Esophagus squamous epithelium (tissue), 5 donors: ENCODE measurements at places on chromosomes 12 and 14.

DNA sequence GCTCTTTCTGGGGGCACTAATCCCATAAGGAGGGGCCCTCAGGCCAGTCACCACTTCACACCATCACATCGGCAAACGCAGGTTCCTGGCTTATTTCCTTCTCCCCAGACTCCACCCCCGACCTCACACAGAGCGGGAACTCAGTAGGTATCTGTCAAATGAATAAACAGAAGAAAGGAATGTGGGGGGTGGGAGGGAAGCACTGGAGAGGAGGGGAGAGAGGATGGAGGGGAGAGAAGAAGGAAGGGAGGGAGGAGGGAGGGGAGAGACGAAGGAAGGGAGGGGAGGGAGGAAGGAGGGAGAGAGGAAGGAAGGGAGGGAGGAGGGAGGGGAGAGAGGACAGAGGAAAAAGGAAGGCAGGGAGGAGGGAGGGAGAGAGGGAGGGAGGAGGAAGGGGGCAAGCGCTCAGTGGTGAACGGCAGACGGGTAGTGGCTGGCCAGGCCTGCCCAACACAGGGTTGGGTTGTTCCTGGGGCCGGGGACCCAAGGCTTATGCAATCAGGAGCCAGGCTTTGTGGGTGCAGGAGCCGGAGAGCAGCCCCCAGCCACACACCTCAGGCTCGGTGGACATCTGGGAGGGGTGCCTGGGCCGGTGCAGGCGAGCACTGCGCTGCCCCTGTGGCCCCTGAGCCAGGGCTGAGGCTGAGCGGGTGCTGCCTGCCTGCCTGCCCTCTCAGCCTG lies 52.6 kb upstream of the FBRSL1 start:
- DNase-seq: no peak

GRCh38 chr12:76864791-76865400 lies 13.9 kb downstream of the CSRP2 start:
- no peak for DNase-seq

DNA sequence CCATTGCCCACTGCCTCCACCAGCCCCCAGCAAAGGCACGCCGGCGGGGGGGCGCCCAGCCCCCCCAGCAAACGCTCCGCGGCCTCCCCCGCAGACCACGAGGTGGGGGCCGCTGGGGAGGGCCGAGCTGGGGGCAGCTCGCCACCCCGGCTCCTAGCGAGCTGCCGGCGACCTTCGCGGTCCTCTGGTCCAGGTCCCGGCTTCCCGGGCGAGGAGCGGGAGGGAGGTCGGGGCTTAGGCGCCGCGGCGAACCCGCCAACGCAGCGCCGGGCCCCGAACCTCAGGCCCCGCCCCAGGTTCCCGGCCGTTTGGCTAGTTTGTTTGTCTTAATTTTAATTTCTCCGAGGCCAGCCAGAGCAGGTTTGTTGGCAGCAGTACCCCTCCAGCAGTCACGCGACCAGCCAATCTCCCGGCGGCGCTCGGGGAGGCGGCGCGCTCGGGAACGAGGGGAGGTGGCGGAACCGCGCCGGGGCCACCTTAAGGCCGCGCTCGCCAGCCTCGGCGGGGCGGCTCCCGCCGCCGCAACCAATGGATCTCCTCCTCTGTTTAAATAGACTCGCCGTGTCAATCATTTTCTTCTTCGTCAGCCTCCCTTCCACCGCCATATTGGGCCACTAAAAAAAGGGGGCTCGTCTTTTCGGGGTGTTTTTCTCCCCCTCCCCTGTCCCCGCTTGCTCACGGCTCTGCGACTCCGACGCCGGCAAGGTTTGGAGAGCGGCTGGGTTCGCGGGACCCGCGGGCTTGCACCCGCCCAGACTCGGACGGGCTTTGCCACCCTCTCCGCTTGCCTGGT lies at the start of gene CDKN1B:
CDKN1B (plus strand) TSS at position 576 of the 793 bp plus-strand sequence. CDS start 472 bp downstream, outside the sequence.
- peak; percentile 59 for DNase-seq

- DNase-seq: no peak
Observed at GRCh38 chr12:108511633-108512540, 3.2 kb upstream of the FICD start.

GRCh38 chr12:91947459-91947858 lies 198.2 kb downstream of the BTG1 start:
- no peak for DNase-seq

DNA sequence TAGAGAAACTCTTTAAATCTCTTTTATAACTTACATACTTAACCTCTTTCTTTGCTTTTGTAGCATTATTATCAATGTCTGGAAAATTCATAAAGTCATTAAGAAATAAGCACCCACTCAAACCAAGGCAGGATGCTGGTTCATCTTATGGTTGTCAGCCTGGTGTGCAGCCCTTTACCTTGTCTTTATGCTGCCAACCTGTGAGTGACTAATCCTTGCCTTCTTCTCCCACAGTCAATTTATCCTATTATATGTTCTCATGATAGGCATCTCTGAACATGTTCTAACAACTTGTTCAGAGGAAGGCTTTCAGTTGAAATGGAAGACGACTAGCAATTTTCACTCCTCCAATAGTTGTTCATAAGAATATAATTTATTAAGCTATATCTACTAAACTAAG lies 186.9 kb upstream of the CAND1 start:
- no peak for DNase-seq

DNA sequence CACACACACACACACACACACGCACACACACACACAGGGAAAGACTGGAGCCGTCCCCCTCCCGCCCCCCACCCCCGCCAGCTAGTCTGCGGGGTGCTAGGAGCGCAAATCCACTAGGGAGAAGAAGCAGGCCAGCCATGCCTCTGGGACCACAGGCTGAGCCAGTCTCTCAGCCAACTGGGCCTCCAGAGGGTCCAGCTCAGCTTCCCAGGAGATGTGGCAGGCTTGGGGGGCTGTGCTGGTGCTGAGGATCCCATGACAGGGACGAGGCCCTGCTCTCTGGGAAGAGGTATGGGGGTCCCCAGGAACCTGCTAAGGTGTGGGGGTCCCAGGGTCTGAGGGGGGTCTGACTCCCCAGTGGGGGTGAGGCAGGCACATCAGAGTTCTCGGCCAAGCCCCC lies 133.5 kb downstream of the NCOR2 start:
- no peak for DNase-seq

- DNase-seq: no peak
Observed at GRCh38 chr12:3655328-3655900, 97.5 kb downstream of the CRACR2A start.

- DNase-seq: no peak
Observed at GRCh38 chr14:38589747-38590350, 334.0 kb upstream of the CLEC14A start.

DNA sequence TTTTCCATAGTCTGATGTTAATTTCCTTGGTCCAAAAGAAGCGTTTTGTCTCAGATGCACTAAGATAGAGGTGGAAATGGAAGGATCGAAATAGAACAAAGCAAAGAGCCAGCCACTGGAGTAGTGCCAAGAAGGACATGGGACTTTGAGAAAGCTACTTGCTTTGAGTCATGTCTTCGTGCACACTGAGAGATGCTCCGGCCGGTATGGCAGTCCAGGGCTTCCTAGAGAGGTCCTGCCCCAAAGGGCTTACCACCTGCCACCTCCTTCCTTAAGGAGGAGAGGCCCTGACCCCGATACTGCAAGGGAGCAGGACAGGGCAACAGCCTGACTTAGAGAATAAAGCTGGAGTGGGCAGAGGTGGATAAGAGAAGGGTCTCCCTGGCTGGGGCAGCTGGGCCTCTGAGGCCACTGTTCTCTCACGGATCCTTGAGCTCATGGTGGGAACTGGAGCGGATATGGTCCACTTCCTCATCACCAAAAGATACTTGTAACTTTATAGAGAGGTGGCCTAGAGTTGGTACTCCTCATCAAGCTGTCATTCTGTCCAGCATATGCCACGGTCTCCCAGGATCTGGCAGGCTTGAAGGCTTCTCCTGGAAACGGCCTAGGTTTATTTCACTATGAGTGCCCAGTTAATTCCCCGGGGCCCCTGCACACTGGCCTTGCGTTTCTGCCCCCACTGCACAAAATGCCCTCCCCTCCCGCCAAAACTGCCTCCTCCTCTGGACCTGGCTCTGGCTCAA lies 57.4 kb downstream of the FOXN3 start:
- DNase-seq: no peak

DNA sequence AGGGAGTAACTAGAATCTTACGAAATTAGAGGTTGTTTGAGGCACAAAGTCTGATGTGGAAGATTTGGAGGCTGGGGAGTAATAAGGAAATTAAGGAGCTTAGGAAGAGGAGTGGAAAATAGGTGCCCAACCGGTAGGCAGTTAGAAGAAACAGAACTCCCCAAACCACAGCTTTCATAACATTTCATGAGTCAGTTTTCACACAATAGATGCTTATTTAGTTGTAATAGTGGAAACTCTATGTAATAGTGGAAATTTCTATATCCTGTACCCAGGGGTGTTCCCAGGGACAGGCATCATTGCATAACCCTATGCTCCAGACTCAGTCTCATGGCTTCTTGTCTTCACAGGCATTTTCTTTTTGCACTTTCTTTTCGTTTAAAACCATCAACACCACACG lies 8.3 kb downstream of the C3AR1 start:
- no peak for DNase-seq

GRCh38 chr12:11542599-11542998 lies 106.9 kb upstream of the ETV6 start:
- no peak for DNase-seq

- no peak for DNase-seq
Observed at GRCh38 chr12:90229407-90230170, 521.0 kb upstream of the ATP2B1 start.

- DNase-seq: no peak
Observed at GRCh38 chr12:71999795-72000194, 61.1 kb downstream of the TPH2 start.

GRCh38 chr14:102728501-102728900 lies 48.7 kb upstream of the TRAF3 start:
- DNase-seq: no peak

GRCh38 chr12:129605666-129606065 lies 298.2 kb downstream of the TMEM132D start:
- DNase-seq: no peak

- DNase-seq: no peak
Observed at GRCh38 chr12:112992541-112993398, 14.5 kb downstream of the OAS2 start.

DNA sequence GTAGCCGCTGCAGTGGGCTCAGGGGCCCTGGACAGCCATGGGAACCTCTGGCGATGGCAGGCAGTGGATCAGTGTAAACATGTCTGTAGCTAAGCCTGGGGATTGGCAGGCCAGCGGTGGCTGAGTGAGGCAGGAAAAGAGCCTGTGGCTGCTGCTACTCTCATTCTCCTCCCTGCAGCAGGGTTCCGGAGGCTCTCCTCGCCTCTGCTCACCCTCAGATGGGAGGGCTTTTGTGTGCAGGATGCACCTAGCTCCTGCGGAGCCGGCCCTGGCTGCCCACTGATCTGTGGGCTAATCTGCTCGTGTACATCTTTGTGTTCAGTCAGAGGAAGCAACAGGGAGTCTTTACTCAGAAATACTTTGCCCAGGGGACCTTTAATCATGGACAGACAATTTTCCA lies 59.5 kb downstream of the GALNT8 start:
- no peak for DNase-seq

DNA sequence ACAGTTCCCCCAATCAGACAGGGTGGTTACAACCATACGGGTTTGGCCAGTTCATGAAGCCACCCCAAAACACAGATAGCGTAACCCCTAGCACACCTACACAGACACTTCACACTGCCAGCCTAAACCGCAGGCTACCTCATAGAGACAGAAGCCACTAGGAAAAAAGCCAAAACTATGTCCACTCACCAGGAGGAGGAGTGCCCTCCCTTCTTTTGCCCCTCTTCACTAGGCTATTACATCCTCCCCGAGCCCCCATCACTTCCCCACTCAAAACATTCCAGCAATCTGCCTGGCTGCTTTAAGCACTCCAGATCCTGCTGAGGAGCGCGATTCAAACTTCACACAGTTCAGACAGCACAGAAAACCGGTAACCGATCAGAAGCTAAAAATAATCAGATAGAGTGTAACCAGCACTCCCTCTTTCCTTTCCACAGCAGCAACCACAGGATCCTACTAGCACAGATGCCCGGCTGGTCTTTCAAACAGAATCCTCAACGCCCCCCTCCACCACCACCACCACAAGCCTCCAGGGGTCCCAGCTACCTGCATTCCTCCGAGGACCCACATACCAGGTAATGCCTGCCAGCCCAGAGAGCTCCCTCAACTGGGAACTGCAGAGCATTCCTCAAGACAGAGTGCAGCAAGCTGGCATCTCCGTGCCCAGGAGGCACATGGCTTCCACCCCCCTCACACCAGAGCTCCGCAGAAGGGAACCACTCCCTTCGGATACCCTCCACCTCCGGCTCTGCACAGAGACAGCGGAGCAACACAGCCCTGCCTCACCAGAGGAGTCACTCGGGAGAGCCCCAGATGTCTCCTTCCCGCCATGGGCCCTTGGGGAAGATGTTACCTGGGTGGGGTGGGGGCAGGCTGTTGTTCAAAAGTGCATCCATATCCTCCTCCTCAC lies 1.5 kb downstream of the CHD4 start:
- DNase-seq: no peak
